PC-9 (cell line): ENCODE measurements at places on chromosomes 7 and 10. TPM values are rescaled to one million over a fixed set of nuclear protein-coding genes. Genes with fewer than 3 reads are reported as not detected.

GRCh38 chr10:126302826-126303665 is 85.2 kb downstream of the ADAM12 start:
- H3K27ac ChIP-seq = no peak overlapping the region
- no peaks in the 10 kb centered on the region for H3K27me3 ChIP-seq
- H3K36me3 ChIP-seq = no peaks in the 10 kb centered on the region
- no peak for DNase-seq
- H3K4me3 ChIP-seq = no peak overlapping the region

Gene PPP1R17
- total RNA-seq = not detected in 2 replicates

GRCh38 chr7:35792873-35793489 is 7.9 kb upstream of the SEPTIN7 start:
- H3K4me3 ChIP-seq = no peak overlapping the region
- DNase-seq = no peak
- H3K27ac ChIP-seq = no peak overlapping the region
- H3K36me3 ChIP-seq = no peaks in the 10 kb centered on the region

DNA sequence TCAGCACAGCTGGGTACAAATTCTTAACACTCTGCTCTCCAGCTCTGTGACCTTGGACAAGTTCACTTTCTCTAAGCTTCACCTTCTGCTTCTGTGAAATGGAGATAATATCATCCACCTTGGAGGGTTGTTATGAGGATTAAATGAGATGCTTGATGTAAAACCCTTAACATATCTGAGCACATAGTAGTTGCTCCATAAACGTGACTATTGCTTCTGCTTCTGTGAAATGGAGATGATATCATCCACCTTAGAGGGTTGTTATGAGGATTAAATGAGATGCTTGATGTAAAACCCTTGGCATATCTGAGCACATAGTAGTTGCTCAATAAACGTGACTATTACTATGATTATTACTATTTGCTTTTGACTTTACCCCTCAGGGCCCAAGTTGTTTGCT is 14.6 kb downstream of the EPHB6 start:
- H3K27ac ChIP-seq = no peak overlapping the region
- no peak for DNase-seq

DNA sequence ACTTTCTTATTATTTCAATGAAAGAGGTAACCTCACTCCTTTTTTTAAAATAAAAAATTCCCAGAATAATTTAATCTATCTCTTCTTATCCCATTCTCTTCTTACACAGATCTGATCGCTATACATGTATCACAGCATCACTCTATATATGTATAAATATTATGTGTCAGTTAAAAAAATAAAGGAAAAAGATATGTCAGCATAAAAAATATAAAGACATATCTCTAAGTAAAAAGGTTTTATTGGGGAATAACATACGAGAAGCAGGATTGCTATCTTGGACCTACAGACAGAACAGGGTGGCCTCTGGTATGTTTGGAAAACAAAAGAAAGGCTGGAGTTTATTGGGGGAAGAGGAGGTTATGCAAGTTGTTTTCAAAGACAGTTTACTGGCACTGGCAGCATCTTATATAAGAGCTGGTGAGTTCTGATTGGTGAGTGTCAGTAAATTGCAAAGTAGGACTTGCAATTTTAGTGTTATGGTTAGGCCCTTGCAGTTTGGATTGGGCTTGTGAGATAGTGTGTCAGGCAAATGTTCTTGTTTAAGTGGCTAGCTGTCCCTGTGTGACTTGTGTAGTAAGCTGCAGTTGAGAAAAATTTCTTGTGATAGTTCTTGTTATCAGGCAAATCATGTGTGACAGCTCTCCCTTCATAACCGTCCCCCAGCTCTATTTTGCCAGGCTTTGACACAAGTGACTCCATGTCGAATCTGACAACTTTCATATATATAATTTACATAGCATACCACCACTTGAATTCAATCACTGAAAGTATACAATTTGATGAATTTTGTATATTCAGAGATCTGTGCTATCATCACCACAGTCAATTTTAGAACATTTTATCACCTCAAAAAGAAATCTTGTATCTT is 118.2 kb downstream of the HBP1 start:
- H3K36me3 ChIP-seq = no peaks in the 10 kb centered on the region
- H3K4me3 ChIP-seq = no peak overlapping the region
- DNase-seq = no peak
- H3K27me3 ChIP-seq = no peaks in the 10 kb centered on the region
- H3K27ac ChIP-seq = no peak overlapping the region
- H3K4me1 ChIP-seq = peaks cover 4% of the 10 kb centered on the region; the same call in 1 of the 2 replicates

GRCh38 chr7:55100544-55101327 is 81.9 kb downstream of the EGFR start:
- peaks cover 33% of the 10 kb centered on the region for H3K36me3 ChIP-seq
- H3K4me3 ChIP-seq = no peak overlapping the region
- H3K27me3 ChIP-seq = no peaks in the 10 kb centered on the region
- DNase-seq = no peak
- H3K4me1 ChIP-seq = 0 out of 2 replicates have a peak, but pooled peaks cover under 1% of the 10 kb centered on the region

- 0 out of 2 replicates have a peak, but pooled peaks cover under 1% of the 10 kb centered on the region for H3K4me1 ChIP-seq
- no peaks in the 10 kb centered on the region for H3K27me3 ChIP-seq
- DNase-seq = no peak
Observed at GRCh38 chr10:52523696-52524095, 209.6 kb downstream of the DKK1 start.

Gene GNGT1
- total RNA-seq = 1.1 TPM in 1 of 2 replicates, not detected in the other

DNA sequence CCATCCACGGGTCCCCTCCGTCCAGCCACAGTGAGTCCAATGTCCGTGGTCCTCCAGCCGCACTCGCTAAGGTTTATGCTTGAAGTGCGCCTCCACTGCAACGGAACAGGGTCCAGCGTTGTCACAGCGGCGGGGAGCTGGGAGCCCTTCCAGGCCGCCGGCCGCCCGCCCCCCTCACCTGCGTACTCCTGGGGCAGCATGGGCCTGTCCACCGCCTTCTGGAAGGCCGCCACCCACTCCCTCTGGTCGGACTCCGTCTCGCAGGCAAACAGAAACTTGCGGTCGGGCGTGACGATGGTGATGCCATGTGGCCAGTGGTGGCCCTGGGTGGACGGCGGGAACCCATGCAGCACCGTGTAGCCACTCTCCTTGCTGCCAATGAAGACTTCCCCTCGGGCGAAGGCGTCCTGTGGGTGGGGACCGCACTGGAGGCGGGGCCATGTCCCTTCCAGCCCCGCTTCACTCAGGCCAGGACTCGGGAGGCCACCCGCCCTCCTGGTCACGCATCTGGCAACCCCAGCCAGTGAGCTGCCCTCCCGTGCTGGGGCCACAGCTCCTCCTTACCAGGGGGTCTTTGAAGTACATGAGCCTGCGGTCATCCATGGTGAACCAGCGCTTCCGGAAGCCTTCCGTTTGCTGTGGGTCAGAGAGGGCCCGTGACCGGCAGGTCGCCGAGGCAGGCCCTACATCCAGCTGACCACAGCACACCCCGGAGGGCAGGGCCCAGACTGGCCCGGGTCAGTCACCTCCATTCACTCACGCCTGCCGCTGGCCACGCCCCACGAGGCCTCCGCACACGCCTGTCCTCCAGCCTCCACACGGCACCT is 22.7 kb downstream of the GET4 start:
- H3K4me3 ChIP-seq = no peak overlapping the region
- H3K27me3 ChIP-seq = no peaks in the 10 kb centered on the region
- H3K27ac ChIP-seq = no peak overlapping the region
- H3K4me1 ChIP-seq = peaks cover 4% of the 10 kb centered on the region

- H3K27me3 ChIP-seq = no peaks in the 10 kb centered on the region
- H3K27ac ChIP-seq = peak overlapping the region; percentile 80
- H3K4me3 ChIP-seq = peak overlapping the region; percentile 63
- peaks cover 56% of the 10 kb centered on the region for H3K4me1 ChIP-seq
- DNase-seq = peak; percentile 79
Observed at GRCh38 chr10:43396061-43396927, 12.7 kb downstream of the HNRNPF start.

GRCh38 chr7:141956084-141956483 is 9.3 kb upstream of the CLEC5A start:
- no peaks in the 10 kb centered on the region for H3K36me3 ChIP-seq
- no peak overlapping the region for H3K4me3 ChIP-seq
- no peaks in the 10 kb centered on the region for H3K27me3 ChIP-seq
- DNase-seq = no peak

Gene FKBP9
- total RNA-seq = 155 and 160 TPM in 2 replicates
